ENCODE measurements at places on chromosomes 6 and 20. TPM values are rescaled to one million over a fixed set of nuclear protein-coding genes. Genes with fewer than 3 reads are reported as not detected.

DNA sequence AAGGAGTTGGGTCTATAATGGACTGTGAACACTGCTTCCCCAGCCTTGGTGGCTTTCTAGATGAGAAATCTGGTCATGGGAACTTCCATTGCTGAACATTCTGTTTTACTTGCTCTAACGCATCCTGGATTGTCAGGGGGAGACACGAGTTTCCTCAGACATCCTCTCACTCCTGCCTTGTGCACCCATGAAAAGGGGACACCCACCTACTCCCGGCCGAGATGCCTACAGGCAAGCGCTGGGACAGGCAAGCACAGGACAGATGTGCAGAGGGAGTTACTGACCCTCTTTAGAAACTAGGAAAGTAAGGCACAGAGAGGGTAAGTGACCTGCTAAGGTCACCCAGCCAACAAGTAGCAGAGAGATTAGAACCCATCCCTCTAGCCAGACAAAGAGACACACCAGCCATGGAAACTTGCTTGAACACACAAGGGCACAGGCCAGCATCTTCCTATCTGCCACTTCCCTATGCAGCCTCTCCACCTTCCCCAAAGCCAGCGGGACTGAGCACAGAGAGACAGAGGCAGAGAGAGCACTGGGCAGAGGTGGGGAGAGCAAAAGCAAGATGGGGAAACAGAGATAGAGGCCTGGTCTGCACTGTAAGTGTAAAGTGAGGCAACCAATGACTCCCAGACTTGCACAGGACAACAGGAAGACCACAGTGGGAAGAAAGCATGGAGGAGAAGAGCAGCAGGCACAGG is 845 bp upstream of the SFTA2 start:
- no peaks in the 10 kb centered on the region for H3K36me3 ChIP-seq
- no peaks in the 10 kb centered on the region for H3K4me1 ChIP-seq
- DNase-seq: no peak
- H3K4me3 ChIP-seq: no peak overlapping the region

DNA sequence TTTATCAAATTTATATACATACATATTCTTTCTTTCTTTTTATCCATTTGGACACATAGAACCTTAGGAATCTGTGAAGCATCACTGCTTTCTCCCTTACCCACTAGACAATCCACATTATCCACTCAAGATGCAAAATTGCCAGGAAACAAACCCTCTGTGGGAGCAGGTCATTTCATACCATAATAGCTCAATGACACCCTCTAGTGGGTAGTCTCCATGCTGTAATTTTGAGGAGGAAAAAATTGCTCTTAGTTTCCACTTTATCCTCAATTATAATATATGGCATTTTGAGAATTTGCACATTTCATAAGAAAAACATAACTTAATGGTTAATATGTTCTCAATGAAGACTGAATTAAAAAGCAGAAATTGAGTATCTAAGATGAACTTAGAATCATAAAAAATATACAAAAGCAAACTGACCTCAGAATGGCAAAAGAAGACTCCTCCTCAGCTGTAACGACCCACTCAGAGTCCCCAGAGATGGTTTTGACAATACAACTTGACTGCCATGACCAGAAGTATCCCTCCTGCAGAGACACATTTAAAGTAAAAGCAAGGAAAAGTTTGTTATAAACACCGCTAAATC is 164.1 kb downstream of the FRK start:
- peak; percentile 19 for DNase-seq
- no peak overlapping the region for H3K27ac ChIP-seq
- no peaks in the 10 kb centered on the region for H3K4me1 ChIP-seq
- H3K27me3 ChIP-seq: no peaks in the 10 kb centered on the region
- H3K36me3 ChIP-seq: no peaks in the 10 kb centered on the region
- H3K4me3 ChIP-seq: no peak overlapping the region

- no peak overlapping the region for H3K4me3 ChIP-seq
- no peak for DNase-seq
- H3K27me3 ChIP-seq: no peaks in the 10 kb centered on the region
Measured at GRCh38 chr6:154752022-154752421, 18.8 kb downstream of the SCAF8 start.

DNA sequence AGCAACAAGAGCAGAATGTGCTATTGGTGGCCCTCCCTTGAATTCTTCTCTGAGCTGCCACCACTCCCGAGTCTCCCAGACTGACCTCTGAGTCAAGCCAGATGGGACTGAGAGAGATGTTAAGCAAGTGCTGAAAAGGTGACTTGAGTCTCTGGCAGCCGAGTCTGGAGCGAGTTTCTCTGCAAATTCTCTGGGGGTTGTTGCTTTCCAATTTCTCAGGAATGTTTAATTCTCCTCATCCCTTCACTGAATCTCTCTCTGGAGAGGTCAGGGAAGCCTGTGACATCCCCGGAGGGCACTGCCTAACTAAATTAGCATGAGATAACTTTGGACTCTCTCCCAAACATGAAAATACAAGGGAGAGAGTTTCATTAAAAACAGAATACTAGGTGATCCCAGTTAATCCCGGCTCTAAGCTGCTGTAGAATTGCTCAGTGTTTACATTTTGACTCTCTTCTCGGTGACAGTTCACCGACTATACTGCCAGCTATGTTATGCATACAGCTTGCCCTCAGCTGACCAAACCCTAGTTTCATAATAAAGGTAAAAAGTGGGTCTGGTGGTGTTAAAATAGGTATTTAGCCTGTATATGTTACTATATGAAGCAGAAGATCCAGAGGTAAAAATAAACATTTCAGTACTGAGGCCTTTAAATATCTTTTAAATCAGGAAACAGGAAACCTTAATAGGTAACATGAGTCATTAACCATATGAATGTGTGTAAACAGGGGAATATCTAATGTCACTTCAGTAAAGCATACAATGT is 157.9 kb downstream of the FOXC1 start:
- peak; percentile 34 for DNase-seq
- peaks cover 37% of the 10 kb centered on the region for H3K4me1 ChIP-seq
- H3K36me3 ChIP-seq: no peaks in the 10 kb centered on the region
- H3K27ac ChIP-seq: no peak overlapping the region
- no peak overlapping the region for H3K4me3 ChIP-seq

- no peaks in the 10 kb centered on the region for H3K27me3 ChIP-seq
- peaks cover 44% of the 10 kb centered on the region for H3K4me1 ChIP-seq
- DNase-seq: no peak
- no peak overlapping the region for H3K27ac ChIP-seq
- no peak overlapping the region for H3K4me3 ChIP-seq
Measured at GRCh38 chr6:43698584-43699349, 11.2 kb upstream of the MRPS18A start.

DNA sequence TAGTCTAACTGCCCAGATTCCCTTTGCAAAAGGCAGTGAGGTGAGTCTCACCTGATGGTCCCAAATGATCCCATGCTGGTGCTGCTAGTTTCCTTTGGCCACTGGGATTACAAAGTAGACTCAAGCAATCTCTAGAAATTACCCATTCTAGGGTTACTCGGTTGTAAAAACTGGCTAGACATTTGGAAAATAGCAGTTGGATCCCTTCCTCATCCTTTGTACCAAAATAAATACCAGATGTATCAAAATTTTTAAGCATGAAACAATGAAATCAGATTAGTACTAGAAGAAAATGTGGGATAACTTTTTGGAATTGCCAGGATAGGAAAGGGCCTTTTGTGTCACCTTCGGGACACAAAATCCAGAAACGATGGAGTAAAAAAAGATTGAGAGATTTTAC is 112.9 kb upstream of the TOP1 start:
- H3K27ac ChIP-seq: no peak overlapping the region
- no peak overlapping the region for H3K4me3 ChIP-seq
- no peaks in the 10 kb centered on the region for H3K4me1 ChIP-seq
- DNase-seq: no peak

- H3K4me3 ChIP-seq: no peak overlapping the region
- no peak overlapping the region for H3K27ac ChIP-seq
- H3K4me1 ChIP-seq: no peaks in the 10 kb centered on the region
- H3K36me3 ChIP-seq: no peaks in the 10 kb centered on the region
- DNase-seq: no peak
Measured at GRCh38 chr20:8749101-8749500, 319.8 kb upstream of the PLCB4 start.

- no peaks in the 10 kb centered on the region for H3K36me3 ChIP-seq
- H3K4me1 ChIP-seq: no peaks in the 10 kb centered on the region
- no peak overlapping the region for H3K27ac ChIP-seq
- DNase-seq: no peak
Measured at GRCh38 chr20:56111961-56112730, 106.8 kb upstream of the CBLN4 start.

DNA sequence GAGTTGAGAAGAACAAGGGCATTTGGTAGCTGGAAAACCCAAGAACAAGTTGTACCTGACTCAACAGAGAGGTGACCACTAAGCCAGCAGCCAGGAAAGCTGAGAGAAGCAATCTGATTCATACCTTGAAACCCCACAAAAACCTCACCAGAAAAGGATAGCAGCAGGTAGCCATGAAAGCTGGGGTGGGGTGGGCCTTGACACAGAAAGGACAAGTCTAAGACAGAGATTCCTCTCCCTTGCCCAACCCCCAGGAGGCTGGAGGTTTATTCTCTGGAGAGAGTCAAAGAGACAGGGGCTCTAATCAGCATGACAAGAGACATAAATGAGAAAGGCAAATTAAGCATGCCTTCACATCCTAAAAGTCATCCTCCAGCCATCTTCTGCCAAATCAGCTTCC is 151.7 kb upstream of the DST start:
- no peaks in the 10 kb centered on the region for H3K36me3 ChIP-seq
- H3K27me3 ChIP-seq: no peaks in the 10 kb centered on the region
- H3K4me1 ChIP-seq: peaks cover 36% of the 10 kb centered on the region
- DNase-seq: no peak

- no peaks in the 10 kb centered on the region for H3K27me3 ChIP-seq
- DNase-seq: no peak
- H3K4me3 ChIP-seq: no peak overlapping the region
Measured at GRCh38 chr6:136113736-136114173, 136.4 kb downstream of the MTFR2 start.

DNA sequence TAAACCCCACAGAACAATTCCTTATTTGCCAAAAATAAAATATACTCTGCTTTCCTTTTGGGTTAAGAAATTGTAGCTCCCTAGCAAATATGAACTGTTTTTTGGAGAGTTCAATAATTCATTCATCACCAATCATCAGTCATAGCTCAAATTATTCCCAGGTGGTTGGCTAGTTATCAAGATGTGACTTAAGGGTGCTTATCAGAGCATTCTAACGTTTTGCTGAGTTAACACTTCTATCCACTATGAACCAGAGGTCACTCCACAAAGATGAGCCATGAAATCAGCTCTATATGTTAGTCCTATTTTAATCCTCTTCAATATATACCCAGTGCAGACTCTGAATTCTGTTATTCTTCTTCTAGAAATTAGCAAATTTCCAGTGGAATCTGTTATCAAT is 379.1 kb downstream of the TENT5A start:
- no peaks in the 10 kb centered on the region for H3K36me3 ChIP-seq
- no peak overlapping the region for H3K27ac ChIP-seq
- no peaks in the 10 kb centered on the region for H3K4me1 ChIP-seq
- H3K27me3 ChIP-seq: no peaks in the 10 kb centered on the region
- DNase-seq: no peak
- no peak overlapping the region for H3K4me3 ChIP-seq

DNA sequence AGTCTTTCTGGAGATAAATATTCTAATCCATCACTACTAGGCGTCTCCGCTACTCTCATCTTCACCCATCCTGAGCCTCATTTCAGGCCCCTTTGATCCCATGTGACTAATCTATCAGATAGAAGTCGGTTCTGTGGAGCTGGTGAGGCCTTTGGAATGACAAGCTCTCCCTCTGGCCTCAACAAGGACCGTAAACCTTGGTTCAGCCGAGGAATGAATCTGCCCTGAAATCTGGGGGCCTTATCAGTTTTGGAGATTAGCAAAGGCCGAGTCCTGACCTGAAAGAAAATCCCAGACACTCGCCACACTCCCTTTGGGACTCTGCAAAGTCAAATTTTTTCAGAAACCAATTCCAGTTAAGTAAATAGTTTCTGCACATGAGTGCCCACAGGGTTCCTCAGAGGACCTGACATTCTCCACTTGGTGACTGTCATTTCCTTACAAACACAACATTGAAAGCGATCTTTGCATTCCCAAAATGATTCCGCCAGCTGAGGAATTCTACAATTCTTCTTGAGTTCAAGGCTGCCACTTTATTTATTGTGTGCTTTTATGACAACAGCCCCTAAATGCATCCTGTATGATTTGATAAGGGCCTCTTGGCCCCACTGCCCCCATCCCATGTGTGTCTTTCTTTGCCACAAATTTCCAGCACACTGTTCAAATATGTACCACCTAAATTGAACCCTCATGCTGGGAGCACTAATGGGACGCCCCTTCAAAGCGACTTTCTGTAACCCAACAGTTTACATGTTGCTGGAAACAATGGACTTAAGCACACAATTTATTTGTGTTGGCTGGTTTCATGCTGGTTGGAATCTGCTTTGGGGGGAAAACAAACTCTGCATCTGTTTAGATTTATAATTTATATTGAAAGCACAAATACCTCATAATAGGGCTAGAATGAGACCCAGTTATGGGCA is 10.0 kb upstream of the RIPOR3 start:
- H3K4me1 ChIP-seq: peaks cover 33% of the 10 kb centered on the region
- H3K4me3 ChIP-seq: no peak overlapping the region
- no peaks in the 10 kb centered on the region for H3K27me3 ChIP-seq
- no peaks in the 10 kb centered on the region for H3K36me3 ChIP-seq

DNA sequence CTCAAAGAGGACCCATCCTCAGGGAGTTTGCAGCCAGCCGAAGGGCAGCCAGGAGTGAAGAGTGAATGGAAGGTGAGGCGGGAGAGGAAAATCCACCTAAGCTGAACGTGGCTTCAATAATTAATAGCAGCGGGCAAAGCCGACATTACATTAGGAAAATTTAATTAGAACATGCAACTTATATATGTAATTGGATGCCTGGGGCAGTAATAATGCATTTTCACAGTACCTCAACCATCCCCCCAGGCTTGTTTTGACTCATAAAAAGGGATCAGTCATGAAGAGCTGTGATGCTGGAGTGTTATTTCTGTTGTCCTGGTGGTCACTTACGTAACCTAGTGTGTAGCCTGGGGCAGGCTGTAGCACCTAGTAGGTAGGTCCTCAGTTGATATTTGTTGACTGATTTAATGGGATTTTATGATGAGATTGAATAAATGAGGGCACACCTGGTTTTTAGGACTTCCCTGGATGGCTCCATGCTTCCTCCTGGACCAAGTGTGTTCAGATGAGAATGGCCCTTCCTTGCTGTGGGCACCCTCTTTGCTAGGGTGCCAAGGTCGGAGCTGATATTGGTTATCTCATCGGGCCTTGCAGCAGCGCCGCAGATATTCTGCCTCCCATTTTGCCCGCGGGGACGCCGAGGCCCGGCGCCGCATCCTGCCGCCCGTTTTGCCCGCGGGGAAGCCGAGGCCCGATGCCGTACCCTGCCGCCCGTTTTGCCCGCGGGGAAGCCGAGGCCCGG is 128.8 kb downstream of the CDH26 start:
- H3K4me1 ChIP-seq: no peaks in the 10 kb centered on the region
- H3K27me3 ChIP-seq: peaks cover 34% of the 10 kb centered on the region
- no peaks in the 10 kb centered on the region for H3K36me3 ChIP-seq
- H3K27ac ChIP-seq: no peak overlapping the region
- no peak overlapping the region for H3K4me3 ChIP-seq
- no peak for DNase-seq

GRCh38 chr6:134878136-134878535 is 71.8 kb downstream of the ALDH8A1 start:
- H3K4me1 ChIP-seq: no peaks in the 10 kb centered on the region
- H3K4me3 ChIP-seq: no peak overlapping the region
- H3K27me3 ChIP-seq: no peaks in the 10 kb centered on the region
- DNase-seq: no peak
- H3K36me3 ChIP-seq: no peaks in the 10 kb centered on the region

- DNase-seq: no peak
- peaks cover 10% of the 10 kb centered on the region for H3K36me3 ChIP-seq
- peaks cover 16% of the 10 kb centered on the region for H3K4me1 ChIP-seq
Measured at GRCh38 chr20:53559816-53560215, 33.8 kb downstream of the ZNF217 start.

The BPI gene
- total RNA-seq: 0.11 TPM

The ME1 gene
- total RNA-seq: 45.8 TPM

The TMEM170B gene
- under 0.01 TPM for total RNA-seq

The FAM110A gene
- 6.4 TPM for total RNA-seq

Data from SJSA1 (cell line).